Astrocyte of the spinal cord (primary cell): ENCODE measurements at places on chromosomes 6 and 20.

GRCh38 chr6:49890988-49891387, 24.7 kb upstream of the CRISP1 start:
- DNase-seq, result no peak

DNA sequence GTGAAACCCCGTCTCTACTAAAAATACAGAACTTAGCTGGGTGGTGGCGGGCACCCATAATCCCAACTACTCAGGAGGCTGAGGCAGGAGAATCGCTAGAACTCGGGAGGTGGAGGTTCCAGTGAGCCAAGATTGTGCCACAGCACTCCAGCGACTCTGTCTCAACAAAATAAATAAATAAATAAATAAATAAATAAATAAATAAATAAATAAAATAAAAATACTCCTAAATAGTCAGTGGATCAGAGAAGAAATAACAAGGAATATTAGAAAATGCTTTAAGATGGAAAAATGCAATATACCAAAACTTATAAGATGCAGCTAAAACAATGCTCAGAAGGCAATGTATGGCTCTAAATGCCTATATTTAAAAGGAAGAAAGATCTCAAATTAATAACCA, 39.0 kb upstream of the SASH1 start:
- no peak for DNase-seq

DNA sequence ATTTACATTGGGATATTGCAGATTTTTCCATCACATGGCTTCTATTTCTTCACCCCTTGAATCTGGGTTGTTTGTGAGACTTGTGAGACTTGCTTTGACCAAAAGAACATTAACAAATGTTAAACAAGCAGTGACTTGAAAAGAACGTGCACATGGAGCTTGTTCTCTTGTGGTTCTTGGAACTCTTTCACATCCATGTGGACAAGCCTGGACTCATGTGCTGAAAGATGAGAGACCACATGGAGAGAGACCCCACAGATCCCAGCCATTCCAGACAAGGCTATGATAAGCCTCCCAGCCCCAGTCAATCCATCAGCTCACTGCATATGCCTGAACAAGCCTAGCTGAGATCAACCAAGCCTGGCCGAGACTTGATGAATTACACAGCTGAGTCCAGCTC, 1365.7 kb upstream of the GJE1 start:
- no peak for DNase-seq

GRCh38 chr6:79506251-79506650, 31.0 kb downstream of the LCA5 start:
- no peak for DNase-seq
